ENCODE measurements at places on chromosomes 16 and 17. TPM values are rescaled to one million over a fixed set of nuclear protein-coding genes. Genes with fewer than 3 reads are reported as not detected.

SPATA33 gene
- 3.6 TPM for total RNA-seq

MGAT5B gene
- 0.08 TPM for total RNA-seq

C1QTNF1 gene
- total RNA-seq = 146 TPM

PPP1R27 gene
- total RNA-seq = 0.25 TPM

EDC4 gene
- total RNA-seq = 33.2 TPM

DNA sequence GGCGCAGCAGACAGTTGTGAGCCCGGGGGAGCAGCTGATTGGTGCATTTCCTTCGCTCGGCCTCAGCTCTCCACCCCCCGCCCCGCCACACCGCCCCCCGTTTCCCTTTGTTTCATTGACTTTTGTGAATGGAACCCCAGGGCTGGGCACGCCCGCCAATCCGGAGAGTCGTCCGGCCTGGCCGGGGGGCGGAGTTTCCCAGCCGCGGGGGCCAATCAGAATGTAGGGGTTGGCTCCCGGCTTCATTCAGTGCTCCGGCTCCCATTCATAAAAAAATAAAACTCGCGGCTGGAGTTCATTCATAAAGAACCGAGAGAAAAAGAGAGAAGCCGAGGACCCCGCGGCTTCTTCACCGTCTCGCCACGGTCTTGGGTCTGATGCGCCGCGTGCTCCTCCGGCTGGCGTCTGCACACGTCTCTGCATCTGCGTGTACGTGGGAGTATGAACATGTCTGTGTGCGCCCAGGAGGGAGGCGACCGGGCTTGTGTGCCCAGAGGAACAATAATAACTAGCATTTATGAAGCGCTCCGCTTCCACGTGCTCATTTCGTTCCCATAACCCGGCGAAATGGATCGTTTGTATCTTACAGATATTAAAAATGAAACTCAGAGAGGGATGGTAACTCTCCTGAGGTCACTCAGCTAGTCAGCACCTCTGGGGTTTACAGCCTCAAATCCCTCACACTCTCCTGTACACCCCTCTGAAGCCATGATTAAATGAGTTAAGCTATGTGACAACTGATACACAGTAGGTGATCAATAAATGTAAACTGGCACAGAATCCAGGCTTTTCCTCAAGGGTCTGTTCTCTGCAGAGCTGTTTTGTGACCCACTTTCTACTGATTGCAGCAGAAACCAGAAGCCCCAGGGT is at the start of gene ETV4:
Gene ETV4 (minus strand): TSS at position 22 of the 870 bp plus-strand sequence. CDS start 723 bp downstream, outside the sequence.
- peak; percentile 91 for DNase-seq

DNA sequence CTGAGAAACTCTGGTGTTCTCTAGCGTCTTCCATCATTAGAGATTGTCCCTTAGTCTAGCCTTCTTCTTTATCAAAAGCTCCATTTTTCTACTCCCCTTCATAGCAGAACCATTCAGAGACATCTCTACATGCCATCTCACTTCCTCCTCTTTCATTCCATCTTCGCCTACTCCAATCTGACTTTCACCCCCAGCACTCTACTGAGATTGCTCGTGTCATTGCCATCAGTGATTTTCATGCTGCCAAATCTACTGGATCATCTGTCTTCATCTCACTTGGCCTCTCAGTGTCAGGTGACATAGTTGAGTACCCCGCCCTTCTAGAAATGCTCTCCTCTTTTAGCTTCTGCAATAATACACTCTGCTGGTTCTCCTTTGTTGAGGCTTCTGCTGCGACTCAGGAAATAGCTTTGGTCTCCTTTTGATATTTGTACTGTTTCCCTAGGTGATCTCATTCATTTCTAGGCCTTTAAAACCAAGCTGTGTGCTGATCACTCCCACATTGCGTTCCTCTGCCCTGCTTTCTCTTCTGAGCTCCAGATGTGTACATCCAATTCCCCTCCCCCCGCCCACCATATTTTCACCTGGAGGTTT is 119.1 kb downstream of the FTO start:
- no peak for DNase-seq

DNA sequence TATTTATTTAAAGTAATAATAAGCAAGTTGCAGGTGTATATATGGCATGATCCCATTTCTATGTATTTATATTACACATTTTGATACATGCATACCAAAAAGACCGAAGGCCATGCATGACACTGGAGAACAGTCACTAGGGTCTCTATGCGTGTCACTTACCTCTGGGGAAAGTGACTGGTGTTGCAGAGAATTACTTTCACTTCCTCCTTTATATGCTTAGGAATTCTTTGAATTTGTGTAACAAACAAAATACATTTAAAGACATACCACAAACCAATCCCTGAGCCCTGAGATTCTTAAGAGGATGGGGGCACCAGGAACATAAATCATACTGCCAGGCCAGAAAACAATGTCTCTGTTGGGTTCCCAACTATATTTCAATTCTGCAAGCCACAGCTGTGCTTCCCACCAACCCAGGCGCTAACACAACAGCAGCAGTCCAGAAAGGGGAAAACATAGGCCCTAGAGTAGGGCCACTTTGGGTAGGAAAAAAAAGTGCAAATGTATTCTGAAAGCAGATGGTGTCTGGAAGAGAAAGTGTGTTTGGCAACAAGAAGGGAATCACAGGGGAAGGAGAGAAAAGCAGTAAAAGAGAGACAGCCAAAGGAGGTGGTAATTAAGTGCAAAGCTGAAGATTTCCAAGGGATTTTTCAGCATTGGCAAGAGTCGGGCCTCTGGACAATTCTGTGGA is 24.5 kb upstream of the HYDIN start:
- no peak for DNase-seq

GRCh38 chr16:4347765-4348509 is 3.2 kb downstream of the PAM16 start:
- no peak for DNase-seq

- peak; percentile 87 for DNase-seq
Measured at GRCh38 chr16:56193951-56194726, 2.9 kb downstream of the GNAO1 start.

DNA sequence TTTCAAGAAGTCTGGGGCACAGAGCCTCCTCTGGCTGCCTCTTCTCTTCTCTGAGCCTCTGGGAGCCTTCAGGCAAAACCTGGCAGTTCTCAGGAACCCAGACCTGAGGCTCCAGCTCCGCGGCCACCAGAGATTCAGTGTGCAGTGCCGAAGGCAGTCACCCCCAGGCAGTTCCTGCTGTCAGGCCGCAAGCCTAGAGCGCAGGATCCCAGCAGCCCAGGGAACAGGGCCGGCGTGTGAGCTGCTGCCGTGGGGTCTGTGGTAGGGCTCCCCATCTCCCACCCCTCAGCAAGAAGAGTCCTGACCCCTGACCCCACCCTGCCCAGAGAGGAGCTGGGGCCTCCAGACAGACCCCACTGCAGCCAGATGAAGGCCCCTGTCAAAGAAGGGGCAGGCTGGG is 78.2 kb downstream of the AMFR start:
- DNase-seq = no peak

DNA sequence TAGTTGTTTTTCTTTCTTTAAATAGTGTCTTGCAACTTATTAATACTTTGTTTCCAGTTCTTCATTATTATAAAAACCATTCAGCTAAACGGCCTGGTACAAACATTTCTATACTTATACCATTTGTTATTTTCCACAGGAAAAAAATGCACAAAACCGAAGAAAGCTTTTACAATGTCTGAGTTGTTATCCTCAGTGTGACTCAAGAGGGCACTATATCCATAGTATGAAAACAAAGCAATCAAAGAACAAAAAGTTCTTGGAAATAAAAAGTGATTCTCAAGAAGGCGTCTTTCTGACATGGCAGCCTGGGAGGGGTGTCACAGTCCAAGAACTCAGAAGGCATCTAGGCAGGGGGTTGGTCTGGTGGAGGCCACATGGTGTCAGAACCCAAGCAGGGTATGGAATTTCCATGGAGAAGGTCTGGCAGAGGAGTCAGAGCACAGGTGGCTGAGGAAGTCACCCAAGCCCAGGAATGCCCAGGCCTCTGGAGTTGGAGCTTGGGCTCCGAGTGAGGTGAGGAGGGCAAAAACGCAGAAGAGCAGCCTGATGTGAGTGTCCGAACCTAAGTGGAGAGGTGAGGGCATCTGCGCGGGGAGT is 70.9 kb upstream of the ATP2A3 start:
- DNase-seq = no peak

DNA sequence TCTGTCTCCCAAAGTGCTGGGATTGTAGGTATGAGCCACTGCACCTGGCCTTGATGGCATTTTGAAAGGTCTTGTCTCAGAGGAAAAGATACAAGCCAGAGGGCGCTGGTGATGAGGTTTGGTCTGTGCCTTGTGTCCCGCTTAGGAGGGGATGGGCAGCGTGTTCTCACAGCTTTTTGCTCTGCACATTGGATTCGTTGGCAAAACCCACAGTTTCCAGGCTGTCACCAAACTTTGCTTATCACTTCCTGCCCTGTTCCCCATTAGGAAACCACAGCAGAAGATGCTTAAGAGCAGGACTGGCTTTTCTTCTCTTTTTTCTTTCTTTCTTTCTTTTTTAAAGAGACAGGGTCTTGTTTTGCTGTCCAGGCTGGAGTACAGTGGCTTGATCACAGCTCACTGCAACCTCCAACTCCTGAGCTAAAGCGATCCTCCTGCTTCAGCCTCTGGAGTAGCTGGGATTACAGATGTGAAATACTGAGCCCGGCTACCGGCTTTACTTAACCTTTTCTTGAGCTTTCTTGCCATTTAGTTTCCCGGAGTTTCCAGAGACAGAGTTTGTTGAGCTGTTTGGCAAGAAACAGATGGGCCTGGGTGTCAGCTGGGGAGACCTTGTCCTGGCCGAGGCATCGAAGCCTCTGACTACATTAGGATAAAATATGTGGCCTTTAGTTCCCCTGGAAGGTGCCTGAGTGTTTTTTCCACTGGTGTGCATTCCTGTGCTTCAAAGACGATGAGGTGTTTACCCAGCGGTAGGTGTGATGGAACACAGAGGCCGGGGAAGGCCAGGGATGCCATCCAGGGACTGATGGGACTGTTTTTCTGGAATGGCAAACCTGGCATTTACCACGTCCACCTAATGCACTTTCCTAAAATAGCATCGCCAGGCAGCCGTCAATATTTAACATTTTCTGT is 112.9 kb downstream of the ABCC1 start:
- DNase-seq = peak; percentile 29

GRCh38 chr17:37045351-37045922 is 96.7 kb downstream of the AATF start:
- DNase-seq = no peak

DNA sequence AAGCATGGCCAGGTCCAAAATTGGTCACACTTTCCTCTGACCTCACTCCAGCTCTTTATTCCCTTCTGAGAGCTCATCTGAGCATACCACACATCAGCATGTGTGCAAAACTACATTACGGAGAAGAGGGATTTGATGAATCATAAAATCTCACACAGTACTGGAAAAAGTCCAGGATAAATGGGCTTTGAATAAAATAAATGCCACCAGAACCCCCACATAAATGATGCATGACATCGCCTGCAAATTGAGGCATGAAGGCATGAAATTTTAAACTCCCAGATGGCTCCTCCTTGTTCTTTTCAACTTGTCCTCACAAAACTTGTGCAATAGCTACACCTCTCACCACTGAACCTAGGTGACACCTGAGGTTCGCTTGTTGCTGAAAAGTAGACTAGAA is 439.5 kb downstream of the CA10 start:
- no peak for DNase-seq

GRCh38 chr17:19299866-19300265 is 62.7 kb downstream of the B9D1 start:
- no peak for DNase-seq

- no peak for DNase-seq
Measured at GRCh38 chr17:43175213-43176118, 4.5 kb downstream of the NBR1 start.

GRCh38 chr17:38673707-38674013 is 1.1 kb downstream of the EPOP start:
- peak; percentile 22 for DNase-seq

DNA sequence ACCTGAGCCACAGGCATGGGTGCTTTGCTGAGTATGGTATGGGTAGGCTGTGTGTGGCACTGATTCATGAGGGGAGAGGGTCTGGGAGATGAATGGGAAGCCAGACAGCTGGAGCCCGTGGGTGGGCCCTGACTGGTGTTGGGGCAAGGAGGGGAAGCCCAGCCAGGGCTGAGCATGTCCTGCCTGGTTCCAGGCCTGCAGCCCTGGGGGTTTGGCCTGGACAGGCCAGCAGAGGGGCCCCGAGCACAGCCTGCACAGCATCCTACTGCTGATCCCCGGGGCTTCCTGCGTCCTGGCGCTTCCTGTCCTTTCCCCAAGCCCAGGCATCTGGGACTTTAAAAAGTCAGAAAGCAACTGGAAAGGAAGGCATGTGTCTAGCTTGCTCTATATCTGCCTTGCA is 4.6 kb upstream of the MVD start:
- no peak for DNase-seq

- DNase-seq = peak; percentile 57
Measured at GRCh38 chr17:17032131-17032692, 10.0 kb upstream of the MPRIP start.

DNA sequence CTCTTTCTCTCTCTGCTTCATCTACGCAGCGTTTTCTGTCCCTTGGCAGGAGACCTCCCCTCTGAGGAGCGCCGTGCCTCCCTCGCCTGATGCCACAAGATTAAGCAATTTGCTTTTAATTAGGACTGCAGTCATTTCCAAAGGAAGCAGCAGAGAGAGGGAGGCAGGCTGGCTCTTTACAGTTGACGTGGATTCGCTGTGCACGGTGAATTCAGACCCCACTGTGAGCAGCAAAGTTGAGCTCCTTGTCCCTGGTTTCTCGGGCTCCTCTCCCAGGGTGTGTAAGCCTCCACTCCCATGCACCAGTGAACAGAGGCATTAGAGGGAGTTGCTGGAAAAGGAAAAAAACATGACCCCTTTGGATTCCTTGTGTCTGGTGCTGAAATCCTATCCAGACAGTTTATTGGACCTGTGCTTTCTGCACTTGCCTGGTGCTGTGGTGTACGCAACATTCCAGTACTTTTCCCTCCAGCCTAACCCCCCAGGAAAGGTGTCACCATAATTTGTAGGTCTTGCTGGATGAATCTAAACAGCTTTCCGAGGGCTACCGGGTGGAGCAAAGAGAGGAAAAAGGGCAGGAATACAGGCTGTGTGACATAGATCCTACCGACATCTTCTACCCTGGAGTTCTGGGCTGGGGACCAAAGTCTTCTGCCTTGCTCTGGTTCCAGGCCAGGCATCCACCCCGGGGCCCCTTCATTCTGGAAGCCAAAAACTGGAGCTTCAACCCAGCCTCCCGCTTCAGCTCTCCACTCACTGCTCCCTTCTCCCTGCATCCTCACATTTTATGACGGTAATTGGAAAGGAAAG is 171.0 kb downstream of the MAF start:
- DNase-seq = no peak

DNA sequence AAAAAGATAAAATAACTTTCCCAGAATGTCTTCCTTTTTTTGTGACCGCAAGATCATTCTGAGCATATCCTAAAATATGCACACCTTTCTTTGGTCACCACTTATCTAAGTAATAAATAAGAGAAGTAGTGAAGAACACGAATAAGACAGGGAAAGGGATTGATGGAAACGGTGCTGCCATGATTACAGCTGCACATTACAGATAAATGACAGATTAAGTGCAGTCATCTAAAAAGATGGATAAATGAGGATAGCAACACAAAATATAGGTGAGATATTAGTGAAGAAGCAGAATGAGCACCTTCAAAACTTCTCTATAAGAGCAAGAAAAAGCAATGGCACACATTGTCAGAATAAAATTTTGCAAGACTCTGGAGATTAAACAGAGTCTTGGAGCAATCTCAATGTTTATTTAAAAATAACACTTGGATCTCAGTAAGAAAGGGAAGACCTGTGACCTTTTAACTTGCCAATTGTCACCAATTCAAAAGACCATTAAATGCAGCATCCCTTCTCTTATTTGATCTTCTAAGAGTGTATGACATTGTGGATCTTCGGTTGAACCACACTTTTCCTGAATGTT is 567.1 kb downstream of the KCNJ2 start:
- DNase-seq = no peak

Measured in left ventricle myocardium inferior (tissue), 1 donor.